ENCODE measurements at places on chromosomes 13 and 19.

- DNase-seq: no peak
Observed at GRCh38 chr19:35120898-35121297, 5.3 kb downstream of the FXYD3 start.

DNA sequence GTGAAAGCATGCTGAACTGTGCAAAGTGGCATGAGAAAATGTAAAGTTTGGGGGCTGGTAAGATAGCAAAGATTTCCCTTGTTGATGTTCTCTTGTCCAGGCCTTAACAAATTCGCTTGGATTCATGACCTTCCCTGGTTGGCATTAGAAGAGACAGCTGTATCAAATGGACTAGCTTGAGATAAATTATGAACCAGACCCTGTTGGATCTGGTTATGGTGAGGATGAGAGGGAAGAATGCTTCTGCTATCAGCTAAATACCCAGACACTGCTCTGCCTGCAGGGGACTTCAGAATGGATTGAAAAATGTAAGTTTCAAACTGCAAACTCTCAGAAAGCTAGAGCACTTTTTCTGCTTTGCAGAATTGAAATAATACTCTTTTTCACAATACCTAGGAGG lies 135.2 kb downstream of the EFNB2 start:
- no peak for DNase-seq

GRCh38 chr13:50927701-50928100 lies 18.1 kb downstream of the RNASEH2B start:
- DNase-seq: no peak

DNA sequence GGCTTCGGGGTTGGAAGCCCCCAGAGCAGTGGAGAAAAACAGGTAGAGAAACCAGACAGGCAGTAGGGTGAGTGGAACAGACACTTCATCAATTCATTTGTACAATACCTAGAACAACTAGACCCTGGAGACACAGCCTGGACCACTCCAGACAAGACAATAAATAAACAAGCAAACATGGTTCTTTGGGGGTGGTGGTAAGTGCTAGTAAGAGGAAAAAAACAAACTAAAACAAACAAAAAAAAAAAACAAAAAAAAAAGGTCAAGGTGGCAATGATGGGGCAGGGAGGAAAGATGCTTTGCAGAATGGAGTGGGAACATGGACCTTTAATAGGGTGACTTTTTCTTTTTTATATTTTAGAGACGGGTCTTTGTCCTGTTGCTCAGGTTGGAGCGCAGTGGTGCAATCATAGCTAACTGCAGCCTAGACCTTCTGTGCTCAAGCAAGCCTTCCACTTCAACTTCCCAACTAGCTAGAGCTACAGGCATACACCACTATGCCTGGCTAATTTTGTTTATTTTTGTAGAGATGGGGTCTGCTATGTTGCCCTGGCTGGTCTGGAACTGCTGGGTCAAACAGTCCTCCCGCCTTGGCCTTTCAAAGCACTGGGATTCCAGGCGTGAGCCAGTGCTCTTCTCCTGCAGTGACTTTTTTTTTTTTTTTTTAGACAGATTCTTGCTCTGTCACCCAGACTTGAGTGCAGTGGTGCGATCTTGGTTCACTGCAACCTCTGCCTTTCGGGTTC lies 3.1 kb downstream of the JUNB start:
- no peak for DNase-seq

DNA sequence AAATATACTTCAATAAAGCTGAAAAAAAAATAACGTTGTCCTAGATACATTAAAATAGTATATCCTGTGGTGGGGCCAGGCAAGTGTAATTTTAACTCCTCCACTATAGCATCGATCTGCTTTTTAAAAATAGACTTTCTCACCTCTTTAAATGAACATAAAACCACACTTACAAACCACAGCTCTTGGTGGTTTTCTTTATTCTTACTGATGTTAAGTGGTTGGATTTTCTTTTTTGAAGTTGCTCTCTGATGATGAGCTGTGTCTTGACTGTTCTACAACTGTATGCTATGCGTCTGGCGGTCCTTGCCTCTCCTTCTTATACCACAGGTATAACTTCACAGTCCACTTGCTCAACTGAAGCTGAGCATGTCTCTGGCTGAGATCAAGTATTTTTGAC lies 721.5 kb upstream of the KLHL1 start:
- peak; percentile 7 for DNase-seq

DNA sequence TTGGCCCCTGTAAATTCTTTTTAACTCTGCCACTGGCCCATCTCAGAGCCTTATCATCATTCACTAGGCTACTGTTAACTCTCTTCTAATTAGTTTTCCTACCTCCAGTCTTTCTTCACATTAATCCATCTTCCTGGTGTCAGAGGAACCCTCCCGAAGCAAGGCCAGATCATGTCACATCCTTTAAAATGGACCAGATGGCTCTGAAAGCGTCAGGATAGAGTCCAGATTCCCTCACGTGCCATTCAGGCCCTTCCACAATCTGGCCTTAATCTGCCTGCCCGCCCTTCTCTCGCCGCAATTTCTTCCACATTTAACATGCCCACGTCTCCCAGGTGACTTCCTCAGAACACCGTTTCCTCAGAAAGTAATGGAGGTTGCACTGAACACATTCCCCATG lies 86.5 kb downstream of the RFC3 start:
- no peak for DNase-seq

DNA sequence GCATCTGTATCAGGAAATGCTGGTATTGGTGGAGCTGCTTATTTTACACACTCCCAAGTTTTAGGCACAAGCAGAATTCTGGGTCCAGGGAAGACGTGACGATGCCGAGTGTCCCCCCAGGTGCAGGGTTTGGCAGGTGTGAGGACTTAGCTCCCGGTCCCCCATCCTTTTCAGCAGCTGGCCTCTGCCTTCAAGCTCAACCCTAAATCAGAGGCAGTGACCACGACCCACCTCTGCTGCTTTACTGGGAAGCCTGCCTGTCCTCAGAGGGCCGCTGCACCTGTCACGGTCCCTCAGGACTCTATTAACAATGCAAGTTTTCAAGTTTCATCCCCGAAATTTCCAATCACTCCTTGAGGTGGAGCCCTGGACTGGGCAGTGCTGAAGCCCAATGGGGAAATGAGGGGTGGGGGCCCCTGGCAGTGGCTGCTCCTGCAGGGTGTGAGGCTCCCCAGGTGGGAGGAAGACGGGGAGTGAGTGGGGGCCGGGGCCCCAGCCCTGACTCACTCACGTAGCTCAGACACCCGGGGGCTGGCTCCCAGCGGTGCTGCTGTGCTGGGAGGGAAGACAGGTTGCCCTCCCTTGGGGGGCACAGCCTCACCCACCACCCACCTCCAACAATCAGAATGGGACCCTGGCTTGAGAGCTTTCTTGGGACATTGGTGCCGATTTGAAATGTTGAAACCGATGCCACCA lies 92.6 kb upstream of the MCF2L start:
- no peak for DNase-seq

DNA sequence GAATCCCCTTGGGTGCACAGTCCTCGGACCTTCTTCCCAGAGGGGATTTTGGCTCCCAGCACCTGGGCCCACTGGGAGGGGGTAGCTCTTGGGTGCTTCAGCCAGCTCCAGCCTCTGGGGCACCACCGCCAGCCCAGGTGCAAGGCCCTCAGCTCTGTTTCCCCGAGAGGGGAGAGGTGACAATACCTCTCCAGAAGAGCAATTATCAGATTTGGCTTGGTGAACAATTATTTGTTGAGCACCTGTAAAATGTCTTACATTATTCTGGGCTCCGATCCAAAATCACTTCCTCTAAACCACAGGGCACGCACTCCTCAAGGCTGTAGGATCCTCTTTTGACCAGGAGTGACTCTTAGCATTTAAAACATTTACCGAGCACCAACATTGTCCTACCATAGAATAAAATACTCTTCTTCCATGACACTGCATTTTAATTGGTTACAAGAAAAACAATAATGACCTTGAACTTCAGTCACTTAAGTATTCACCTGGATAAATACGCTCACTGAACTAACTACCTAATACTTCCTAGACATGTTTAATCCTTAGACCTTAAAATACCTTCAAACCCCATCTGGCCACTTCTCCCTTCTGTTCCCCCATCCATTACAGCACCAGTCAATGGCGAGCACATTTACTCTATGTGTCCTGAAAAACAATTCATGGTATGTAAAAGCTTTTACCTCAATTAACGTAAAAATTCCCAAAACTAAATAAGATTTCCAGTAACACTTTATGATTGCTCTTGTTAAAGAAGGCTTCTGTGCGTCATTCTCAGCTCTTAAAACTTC lies 54.8 kb downstream of the ABCC4 start:
- no peak for DNase-seq

- DNase-seq: no peak
Observed at GRCh38 chr13:74301258-74301935, 167.2 kb upstream of the KLF12 start.

GRCh38 chr13:97353927-97354675 lies 79.9 kb upstream of the RAP2A start:
- DNase-seq: no peak

DNA sequence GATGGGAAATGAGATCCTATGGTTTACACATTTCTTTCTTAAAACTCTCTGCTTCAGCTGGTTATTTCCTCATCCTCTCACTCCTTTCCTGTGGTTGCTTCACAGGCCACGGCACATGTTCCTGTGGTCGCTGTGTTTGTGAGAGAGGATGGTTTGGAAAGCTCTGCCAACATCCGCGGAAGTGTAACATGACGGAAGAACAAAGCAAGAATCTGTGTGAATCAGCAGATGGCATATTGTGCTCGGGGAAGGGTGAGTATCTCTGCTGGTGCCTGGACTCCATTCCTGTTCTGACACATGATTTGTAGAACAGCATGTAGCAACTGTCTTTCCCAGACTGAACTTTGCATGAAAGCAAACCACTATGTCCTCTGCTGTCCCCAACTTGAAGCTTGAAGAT lies 254.2 kb downstream of the ITGBL1 start:
- DNase-seq: no peak

DNA sequence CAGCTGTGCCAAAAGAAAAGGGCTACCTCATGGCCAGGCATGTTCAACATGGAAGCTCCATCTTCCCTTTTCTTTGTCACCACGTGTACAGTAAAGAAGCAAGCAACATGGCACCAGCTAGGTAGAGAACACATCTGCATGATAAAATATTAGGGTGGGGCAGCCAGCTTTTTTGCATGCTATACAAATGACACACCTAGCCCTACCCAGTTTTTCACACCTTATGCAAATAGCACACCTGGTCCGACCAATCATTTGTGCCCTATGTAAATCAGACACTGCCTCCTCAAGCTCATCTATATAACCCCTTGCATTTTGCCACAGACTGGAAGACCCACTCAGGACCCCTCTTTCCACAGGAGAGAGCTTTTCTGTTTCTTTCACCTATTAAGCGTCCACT lies 85.5 kb downstream of the STOML3 start:
- DNase-seq: no peak

- DNase-seq: no peak
Observed at GRCh38 chr13:99314640-99315176, 7.5 kb upstream of the GPR183 start.

GRCh38 chr19:15934332-15935078 lies at the start of gene CYP4F11:
CYP4F11 (minus strand) TSS chr19:15934529; CDS start chr19:15934408, 121 bp downstream.
- no peak for DNase-seq

DNA sequence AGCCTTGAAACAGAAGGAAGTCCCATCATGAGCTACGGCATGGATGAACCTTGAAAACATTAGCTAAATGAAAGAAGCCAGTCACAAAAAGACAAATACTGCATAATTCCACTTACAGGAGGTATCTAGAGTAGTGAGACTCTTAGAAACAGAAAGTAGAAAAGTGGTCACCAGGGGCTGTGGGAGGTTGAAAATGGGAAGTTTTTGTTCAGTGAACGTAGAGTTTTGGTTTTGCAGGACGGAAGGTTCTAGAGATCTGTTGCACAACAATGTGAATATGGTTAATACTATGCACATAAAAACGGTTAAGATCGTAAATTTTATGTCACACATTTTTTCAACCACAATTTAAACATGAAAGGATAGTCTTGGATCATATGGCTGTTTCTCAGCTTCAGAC lies 11.9 kb upstream of the SLC10A2 start:
- DNase-seq: no peak

GRCh38 chr19:32688311-32688710 lies 3.3 kb upstream of the NUDT19 start:
- no peak for DNase-seq

DNA sequence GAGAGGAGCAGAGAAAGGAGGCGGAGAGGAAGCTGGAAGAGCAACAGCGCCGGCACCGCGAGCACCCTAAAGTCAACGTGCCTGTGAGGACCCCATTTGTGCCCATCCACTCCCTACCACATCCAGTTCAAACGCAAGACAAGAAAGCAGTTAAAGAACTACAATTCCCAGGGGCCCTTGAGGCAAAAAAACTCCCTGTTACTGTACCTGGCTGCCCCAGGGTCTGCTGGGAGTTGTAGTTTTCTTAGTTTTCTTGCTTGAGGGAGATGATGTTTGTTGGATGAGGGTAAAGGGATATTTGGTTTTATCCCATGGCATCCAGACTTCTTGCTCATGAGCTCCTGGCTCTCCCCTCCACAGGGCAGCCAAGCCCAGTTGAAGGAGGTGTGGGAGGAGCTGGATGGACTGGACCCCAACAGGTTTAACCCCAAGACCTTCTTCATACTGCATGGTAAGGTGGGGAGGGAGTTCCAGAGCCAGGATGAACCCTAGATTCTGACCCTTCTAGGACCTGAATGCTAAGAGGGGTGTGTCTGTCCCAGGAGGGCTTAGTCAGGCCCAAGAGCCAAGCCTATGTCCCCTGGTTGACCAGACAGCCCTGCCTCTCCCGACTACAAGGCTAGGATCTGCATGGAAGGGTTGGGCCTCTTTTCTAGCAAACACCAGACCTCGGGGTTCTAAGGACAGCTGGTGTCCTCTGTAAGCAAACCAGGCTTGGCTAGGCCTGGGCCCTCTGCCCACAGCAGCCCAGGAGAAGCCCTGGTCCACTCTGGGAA lies 13.2 kb downstream of the NUCB1 start:
- no peak for DNase-seq

- DNase-seq: no peak
Observed at GRCh38 chr13:29471551-29471950, 123.9 kb downstream of the SLC7A1 start.

GRCh38 chr19:8129061-8129618 lies 20.3 kb downstream of the FBN3 start:
- no peak for DNase-seq

DNA sequence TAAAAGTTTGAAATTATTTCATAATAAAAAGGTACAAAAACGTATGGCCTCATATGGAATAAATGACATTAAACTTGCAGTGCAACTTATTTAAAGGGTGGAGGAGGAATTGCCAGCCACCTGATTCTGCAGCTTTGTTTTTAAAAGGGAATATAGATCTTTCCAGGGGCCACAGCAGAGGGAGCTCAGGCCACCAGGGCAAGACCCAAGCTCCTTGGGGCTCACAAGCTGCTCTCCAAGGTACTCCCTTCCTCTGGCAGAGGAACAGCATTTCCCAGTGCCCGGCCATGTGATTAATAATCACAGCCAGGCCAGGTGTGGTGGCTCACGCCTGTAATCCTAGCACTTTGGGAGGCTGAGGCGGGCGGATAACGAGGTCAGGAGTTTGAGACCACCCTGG lies 6.2 kb downstream of the ACOD1 start:
- no peak for DNase-seq

DNA sequence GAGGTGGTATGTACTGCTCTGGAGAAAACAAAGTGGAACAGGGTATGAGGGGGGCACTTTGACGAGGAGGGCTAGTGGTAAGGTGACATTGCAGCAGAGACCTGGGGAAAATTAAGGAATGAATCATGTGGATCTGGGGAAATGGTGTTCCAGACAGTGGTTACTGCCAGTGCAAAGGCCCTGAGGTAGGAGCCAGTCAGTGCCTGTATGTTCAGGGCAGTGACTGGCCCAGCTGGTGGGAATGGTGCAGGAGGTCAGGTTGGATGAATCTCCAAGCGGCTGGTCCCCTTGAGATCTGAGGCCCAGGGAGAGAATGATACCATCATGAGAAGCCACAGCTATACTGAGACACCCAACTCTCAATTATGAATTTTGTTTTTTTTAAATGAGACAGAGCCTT lies 4.9 kb downstream of the VAV1 start:
- peak; percentile 1 for DNase-seq

Measured in GM13977 (cell line).